Stimulated activated CD8-positive, alpha-beta memory T cell treated with anti-CD3 and anti-CD28 coated beads, Interleukin-15, amount 100 ng/mL, for 48 hours (primary cell): ENCODE measurements at places on chromosomes 4 and X.

DNA sequence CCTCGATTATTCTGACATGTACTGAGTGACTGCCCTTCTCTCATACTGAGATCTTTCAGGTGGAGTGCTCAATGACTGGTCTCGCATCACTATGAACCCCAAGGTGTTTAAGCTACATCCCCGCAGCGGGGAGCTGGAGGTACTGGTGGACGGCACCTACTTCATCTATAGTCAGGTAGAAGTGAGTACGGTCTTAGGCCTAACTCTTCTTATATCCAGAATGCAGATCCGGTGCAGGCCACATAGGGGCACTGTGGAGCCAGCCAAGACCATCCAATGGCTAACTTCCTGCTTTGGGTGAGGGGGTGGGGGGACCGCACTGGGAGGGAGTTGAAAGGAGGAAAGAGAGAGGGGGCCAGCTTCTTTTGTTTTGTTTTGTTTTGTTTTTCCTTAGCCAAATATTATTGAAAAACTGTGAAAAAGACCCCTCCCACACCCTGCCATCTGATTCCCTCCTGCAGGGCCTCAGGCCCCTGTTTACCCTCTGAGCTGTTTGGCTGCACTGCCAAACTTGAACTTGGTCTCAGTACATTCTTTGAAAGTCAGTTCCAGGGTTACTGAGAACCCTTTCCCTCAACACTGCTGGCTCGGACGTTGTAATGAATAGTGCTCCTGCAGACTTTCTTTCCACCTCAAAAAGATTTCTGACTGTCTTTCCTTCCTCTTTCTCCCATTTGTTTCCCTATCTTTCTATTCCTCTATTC is 16.2 kb downstream of the AWAT2 start:
- peak; percentile 7 for DNase-seq

- DNase-seq, result no peak
Measured at GRCh38 chr4:134740290-134740689, 538.7 kb upstream of the PABPC4L start.

- no peak for DNase-seq
Measured at GRCh38 chr4:146123231-146123630, 52.3 kb upstream of the LSM6 start.

- no peak for DNase-seq
Measured at GRCh38 chr4:102757681-102758080, 3.1 kb downstream of the MANBA start.

DNA sequence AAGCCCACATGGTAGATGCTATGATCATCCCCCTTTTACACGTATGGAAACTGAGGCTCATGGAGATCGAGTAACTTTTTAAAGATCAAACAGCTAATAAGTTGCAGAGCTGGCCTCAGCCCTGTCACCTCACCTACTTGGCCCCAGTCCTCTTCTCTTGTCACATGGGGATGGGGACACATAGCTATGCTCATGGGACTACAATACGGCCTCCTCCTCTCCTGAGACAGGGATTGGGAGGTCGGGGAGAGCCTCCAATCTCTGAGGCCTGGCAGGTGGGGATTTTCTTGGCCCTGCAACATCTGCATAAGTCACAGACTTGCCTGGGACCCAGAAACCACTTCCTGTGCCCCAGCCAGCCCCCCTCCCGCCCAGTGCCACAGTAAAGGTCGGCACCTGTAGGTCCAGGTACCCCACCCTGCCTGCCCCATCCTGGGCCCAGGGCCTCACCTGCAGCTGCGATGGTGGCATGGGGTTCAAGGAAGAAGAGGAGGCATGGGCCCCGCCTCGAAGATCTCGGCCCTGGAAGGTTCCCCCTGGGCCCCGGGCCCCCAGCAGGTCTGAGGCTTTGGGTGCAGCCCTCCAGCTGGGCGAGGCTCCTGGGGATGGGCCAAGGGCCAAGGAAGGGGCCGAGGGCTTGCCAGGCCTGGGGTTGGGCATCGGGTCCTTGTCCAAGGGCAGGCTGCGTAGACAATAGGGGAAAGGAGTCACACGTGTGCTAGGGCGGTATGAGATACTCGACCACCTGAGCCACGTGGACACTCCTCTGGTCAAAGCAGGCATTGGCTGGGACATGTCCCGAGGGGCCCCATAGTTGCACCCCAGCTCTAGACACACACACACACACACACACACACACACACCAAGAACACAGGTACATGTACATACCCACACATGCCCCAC is 6.4 kb downstream of the FOXP3 start:
- DNase-seq, result no peak

- no peak for DNase-seq
Measured at GRCh38 chr4:5808081-5808741, 84.7 kb downstream of the CRMP1 start.

DNA sequence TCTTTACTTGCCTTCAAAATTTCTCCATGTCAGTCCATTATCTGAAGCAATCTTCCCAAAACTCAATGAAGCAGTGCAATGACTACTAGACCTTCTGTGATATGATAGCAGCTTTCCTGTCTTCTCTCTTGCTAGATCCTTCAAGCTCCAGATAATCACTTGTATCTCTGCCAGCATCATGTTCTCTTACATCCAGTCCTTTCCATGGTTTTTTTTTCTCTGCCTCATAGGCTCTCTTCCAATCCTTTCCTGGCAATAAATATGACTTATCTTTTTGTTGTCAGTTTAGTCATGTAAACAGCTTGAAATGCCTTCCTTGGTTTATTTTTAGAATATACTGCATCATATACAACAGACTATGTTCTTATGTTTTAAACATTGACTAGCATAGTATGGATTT is 193.5 kb downstream of the CFAP299 start:
- DNase-seq, result no peak

- no peak for DNase-seq
Measured at GRCh38 chr4:124903995-124904722, 191.6 kb upstream of the ANKRD50 start.

DNA sequence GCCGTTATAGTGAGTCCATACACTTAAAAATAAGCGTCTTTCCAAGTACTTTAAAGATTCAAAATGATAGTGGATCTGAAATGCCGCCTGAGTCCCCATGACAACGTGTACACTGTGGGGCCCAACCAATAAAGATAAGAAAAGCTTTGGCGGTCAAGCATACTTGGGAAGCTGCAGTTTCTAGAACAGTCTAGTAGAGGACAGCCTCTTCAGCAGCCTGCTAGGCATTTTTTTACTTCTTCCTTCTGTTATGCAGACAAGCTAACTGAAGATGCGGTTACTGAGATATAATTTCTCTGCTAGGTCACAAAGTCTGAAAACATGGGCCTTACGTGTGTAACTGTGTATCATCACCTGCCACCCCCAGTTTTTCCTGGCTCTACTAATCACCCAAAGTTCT is 402 bp upstream of the UPRT start:
- no peak for DNase-seq

DNA sequence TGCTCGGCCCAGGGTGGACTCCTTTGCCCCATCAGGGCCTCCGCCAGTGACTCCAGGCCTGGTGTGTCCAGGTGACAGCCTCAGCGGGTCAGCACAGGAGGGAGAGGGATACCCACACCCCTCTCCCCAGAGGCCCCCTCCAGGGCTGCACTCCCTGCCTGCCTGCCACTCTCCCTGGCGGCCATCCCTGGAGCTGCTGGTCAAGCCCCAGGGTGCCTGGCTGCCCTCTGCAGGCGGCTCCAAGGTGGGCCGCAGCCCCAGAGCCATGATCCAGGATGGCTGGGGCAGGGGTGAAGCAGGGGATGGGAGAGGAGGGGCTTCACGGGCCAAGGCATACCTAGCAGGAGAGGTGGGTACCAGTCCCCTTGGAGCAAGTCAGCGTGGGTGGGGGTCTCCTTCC is 3.8 kb downstream of the FGFRL1 start:
- no peak for DNase-seq

DNA sequence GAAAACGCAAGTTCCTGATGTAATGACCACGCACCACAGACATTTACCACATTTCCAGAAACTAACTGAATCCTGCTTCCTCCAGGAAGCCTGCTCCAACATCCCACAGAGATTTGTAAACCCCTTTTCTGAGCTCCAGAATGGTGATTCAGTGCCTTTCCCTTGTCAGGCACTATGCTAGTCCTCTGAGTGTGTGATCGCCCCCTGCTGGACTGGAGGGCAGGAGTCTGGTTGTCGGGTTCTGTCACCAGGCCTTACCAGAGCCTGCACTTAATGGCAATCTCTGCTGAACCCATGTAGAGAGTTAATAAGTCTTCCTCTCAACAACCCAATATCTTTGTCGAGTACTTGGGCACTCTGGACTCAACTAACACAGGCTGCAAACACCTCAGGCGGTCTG is 14.5 kb upstream of the KDM5C start:
- DNase-seq, result peak; percentile 60

DNA sequence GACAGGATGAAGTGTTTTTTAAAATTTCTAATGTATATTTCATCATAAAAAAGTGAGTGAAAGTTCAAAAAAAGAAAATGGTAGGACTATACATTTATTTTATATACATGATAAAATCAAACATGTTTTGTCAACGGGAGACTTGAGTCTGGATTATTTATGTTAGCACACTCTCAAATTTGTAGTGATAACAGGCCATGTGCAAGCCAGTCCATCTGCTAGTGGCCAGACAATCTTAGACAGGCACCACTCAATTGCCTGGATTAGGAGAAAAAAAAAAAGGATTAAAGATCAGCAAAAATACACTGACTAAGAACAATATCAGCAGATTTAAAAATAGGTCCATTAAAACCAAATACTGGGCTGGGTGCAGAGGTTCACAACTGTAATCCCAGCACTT is 71.9 kb downstream of the KCNIP4 start:
- no peak for DNase-seq

DNA sequence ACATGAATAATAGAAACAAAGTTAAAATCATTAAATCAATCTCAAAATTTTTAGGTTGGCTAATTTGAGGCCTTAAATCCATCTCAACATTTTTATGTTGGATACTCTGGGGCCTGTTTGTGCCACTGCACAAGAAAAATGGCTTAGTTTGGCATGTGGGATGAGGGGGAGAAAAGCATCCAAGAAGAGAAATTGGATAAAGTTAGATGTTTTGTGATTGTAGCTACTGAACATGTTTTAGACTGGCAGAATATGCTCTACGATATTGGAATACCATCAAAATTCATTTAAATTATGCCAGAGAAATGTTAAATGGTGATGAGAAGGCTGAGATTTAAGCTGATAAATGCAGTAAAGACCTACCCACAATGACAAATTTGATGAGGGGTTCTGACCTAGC is 376.9 kb downstream of the CXXC4 start:
- DNase-seq, result no peak

- DNase-seq, result no peak
Measured at GRCh38 chrX:105975382-105975781, 63.1 kb downstream of the SERPINA7 start.

DNA sequence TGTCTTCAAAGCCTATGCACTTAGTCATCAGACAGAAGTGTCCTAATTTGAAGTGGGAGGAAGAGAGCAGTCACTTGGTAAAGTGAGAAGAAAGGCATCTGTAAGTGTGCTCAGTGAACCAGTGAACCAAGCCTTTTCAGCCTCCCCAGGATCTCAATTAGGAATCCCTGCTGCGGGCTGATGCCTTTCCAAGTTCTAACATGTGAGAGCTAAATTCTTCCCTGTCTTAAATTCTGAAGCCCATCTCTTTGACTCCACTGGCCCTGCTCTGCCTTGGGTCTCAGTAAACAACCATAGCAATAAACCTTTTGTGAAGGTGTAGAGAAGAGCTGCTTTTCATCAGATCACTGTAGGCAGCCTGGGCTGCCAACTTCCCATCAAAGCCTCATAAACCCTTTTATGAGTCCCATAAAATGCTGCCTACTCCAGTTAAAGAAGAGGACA is 701.2 kb upstream of the LCORL start:
- DNase-seq, result no peak

- no peak for DNase-seq
Measured at GRCh38 chrX:13001097-13001496, 26.2 kb downstream of the TMSB4X start.

GRCh38 chrX:12899506-12899905 is 6.9 kb upstream of the TLR8 start:
- DNase-seq, result no peak

GRCh38 chr4:128287141-128287870 is at the start of gene PGRMC2:
TSS of gene PGRMC2 (minus strand) at chr4:128287813. CDS start at chr4:128287790, 23 bp downstream.
- no peak for DNase-seq

- DNase-seq, result no peak
Measured at GRCh38 chr4:155690044-155690837, 23.6 kb downstream of the GUCY1A1 start.

DNA sequence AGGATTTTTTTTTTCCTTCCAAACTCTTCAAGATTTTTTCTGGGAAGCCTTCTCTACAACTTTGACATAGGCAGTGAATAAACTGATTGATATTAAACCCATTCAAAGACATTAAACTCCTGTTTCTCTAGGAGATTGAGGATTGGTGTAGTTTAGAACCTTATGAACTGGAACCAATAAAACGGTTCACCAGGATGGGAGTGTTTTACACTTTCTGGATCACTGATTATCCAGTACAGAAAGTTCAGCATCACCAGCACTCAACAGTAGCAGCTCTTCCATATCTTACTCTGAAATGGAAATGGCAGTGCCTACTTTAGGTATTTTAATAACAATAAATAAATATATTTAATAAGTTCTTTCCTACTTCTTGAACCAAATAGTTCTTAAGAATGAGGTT is 76.7 kb downstream of the BMPR1B start:
- no peak for DNase-seq

DNA sequence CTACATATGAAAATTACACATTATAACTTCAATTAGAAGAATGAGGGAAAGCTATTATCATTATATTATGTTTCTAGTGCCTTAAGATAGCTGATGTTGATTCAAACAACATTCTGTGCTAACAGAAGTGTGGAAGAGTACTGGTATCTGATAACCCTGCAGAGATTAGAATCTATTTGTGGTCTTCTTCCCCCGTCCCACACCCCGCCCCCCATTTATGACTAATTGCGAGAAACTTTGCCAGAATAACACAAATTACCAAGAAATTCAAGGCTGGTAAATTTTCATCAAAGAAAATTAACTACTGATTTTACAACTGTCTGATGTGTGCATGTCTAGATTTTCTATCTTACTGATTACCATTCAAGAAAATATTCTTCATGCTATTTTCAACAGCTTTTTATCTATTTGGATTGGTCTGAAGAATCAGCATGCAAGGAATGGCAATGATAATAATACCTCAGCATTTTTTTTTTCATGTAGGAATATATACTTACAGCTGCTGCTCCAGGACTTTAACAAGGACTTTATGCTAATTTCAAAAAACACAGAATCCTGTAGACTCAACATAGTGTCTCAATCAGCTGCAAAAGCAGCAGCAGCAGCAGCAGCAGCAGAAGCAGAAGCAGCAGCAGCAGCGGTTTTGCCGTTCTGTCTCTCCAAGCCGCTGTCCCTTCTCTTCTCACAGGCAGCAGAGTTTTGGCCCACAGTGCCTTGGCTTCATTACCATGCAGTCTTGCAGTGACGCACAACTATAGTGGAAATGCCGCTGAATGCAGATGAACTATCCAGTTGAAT is 126.7 kb downstream of the FRYL start:
- peak; percentile 37 for DNase-seq
